Activated CD8-positive, alpha-beta memory T cell treated with anti-CD3 and anti-CD28 coated beads, Interleukin-2, amount 50 U/mL, for 48 hours (primary cell): ENCODE measurements at places on chromosomes 11 and 22.
A peak's percentile ranks its signal among the peaks of the same experiment; 100 is the strongest.

DNA sequence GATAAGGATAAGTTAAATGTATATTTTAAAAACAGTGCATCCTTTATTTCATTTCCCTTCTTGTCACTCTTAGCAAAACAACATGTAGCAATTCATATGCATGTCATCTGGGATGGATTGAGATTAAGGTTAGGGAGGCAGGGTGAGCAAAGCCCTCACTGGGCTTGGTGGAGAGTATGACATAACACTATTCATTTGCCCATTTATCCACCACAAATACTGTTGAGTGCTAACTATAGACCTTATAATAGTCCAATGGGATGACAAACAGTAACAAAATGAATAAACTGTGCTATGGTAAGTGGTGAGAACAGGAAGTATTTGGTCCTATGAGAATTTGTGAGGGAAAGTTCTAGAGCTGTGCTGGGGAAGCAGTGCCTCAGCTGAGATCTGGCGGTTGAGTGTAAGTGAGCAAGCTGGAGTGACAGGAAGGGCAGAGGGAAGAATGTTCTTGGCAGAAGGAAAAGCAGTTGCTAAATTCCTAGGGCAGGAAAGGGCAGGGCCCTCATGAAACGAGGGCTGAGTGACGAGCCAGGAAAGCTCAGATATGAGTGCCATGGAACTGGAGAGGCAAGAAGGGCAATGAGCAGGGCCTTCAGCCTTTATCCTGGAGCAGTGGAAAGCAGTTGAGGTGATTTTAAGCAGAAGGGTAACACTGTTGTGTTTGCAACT is 6.7 kb downstream of the HSD17B12 start:
- no peak for DNase-seq

DNA sequence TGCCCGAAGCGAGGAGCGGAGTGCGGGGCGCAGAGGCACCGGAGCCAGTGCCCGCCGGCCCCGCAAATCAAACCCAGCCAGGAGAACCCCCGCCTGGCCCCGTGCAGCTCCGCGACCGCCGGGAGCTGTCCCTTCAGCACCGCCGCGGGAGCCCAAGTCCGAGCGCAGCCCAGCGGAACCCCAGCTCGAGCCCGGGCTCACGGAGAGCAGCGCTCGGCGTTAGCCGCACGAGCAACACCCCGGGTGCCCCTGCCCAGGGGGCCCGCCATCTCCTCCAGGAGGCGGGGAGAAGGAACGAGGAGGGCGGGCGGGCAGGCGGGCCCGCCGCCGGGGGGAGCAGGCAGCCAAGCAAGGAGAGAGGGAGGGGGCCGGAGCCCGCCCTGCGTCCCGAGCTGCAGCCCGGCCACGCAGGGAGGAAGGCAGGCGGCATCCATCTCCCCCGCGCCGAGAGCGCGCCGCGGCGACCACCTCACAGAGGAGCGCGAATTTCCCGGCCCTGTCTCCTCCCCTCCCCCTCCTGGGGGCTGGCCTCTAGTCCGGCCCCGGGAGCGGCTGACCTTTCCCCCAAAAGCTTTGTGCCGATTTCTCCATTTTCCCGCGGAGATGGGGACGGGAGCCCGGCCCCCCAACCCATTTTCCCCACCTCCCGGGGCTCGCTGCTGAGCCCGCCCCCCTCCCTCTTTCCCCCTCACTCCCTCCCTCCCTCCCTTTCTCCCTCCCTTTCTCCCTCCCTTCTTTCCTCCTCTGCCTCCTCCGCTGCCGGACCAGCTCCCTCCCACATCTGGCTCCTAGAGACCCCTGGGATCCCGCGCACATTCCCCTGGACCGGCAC is 621 bp downstream of the KCNC1 start:
- peak; percentile 75 for DNase-seq

DNA sequence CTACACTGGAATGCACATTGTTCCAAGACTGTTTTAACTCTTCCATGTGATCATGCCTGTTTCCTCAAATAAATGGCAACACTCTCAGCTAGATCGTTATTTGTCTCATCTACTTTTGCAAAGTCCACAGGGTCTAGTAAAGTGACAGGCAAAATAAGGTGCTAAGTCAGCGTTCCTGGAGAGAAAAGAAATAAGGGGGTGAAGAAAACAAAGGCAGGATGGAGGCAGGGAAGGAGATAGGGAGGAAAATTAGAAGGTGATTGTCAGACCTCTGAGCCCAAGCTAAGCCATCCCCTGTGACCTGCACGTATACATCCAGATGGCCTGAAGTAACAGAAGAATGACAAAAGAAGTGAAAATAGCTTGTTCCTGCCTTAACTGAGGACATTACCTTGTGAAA is 132.1 kb downstream of the RAB38 start:
- DNase-seq = no peak

- no peak for DNase-seq
Measured at GRCh38 chr11:1163321-1163910, 5.7 kb downstream of the MUC5AC start.

DNA sequence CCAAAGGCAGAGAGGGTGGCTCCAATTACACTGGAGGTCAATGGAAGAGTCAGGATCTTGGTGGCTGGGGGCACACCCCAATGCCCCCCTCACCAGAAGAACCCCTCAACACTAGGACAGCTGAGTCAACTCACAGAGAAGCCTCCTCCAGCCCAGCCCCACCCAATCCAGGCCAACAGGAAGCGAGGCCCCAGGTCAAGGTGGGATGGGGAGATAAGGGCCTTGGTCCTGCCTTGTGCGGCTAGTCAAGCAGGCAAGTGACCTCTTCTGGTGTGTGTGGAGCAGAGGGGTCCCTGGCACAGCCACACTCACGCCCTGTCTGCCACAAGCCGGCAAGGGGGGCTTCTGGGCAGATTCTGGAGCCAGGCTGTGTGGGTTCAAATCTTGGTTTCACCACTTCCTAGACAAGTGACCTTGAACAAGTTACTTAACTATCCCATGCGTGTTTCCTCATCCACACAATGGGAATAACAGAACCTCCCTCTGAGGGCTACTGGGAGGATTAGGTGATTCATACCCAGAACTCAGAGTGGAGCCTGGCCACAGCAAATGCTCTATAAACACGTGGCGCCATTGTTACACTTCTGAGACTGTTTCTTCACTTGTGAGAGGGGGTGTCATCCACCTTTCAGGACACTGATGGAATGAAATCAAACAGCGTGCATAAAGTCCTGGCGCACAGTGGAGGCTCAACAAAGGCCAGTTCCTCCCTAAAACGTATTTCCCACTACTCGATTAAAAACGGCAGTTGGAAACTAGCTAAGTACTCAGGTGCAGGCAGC is 3.2 kb downstream of the TTLL12 start:
- no peak for DNase-seq

GRCh38 chr11:13052130-13052571 is 43.0 kb downstream of the RASSF10 start:
- DNase-seq = no peak

DNA sequence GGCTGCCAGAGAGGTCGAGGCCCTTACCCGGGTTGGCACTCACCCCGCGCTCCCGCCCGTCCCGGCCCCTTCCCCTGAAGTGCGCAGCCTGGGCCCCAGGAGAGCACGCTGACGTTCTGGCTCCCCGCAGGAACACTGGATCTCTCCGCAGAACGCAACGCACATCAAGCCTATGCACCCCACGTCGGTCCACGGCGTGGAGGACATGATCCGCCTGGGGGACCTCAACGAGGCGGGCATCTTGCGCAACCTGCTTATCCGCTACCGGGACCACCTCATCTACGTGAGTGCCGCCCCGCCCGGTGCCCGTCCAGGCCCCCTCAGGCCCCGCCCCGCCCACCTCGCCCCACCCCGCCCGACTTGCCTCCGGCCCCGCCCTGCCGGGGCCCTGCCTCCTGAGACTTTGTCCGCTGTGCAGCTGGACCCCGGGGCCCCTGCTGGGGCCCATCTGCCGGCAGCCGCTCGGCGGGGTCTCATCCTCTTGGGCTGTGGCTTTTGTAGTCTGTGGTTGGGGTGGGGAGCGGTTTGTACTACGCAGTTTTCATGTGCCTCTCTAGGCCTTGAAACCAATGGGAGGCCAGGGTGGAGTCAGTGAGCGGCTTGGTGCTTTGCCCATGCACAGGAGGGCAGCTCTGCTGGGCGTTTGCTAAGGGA is 19.7 kb downstream of the MYO7A start:
- peak; percentile 66 for DNase-seq

DNA sequence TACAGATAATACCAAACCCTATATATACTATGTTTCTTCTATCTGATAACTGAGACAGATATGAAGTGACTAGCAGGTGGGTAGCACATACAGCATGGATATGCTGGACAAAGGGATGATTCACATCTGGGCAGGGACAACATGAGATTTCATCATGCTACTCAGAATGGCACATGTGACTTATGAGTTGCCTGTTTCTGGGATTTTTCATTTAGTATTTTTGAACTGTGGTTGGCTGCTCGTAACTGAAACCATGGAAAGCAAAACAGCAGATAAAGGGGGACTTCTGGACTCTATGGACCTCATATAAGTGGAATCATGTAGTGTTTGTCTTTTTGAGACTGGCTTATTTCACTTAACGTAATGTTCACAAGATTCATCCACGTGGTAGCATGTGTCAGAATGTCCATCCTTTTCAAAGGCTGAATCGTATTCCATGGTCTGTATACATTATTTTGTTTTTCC is 883.0 kb downstream of the TBC1D22A start:
- no peak for DNase-seq

DNA sequence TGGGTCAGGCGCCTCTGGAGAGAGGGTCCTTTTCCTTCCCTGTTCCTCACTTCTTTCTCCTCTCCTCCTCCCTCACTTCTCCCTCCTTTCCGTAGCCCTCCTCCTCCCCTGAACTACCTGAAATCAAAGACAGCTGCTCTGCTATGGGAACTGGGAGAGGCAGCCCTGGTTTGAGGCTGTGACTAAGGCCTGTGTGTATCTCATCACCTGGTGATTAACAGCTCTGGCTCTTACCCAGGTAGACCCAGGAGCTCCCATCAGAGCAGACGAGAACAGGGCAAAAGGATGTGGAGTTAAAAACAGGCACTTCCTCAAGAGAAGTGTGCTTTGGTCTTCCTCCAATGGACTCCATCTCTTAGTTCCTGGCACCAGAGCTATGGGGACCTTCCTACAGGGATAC is 5.8 kb downstream of the ISX start:
- DNase-seq = no peak

- DNase-seq = no peak
Measured at GRCh38 chr11:112320668-112321067, 60.0 kb upstream of the PLET1 start.

GRCh38 chr22:42752230-42752746 is 31.6 kb upstream of the A4GALT start:
- no peak for DNase-seq

- DNase-seq = no peak
Measured at GRCh38 chr11:74577624-74578396, 14.6 kb upstream of the POLD3 start.

- DNase-seq = no peak
Measured at GRCh38 chr11:124884340-124884739, 13.3 kb downstream of the ROBO4 start.

- no peak for DNase-seq
Measured at GRCh38 chr22:42320443-42321416, 50.3 kb upstream of the TCF20 start.

DNA sequence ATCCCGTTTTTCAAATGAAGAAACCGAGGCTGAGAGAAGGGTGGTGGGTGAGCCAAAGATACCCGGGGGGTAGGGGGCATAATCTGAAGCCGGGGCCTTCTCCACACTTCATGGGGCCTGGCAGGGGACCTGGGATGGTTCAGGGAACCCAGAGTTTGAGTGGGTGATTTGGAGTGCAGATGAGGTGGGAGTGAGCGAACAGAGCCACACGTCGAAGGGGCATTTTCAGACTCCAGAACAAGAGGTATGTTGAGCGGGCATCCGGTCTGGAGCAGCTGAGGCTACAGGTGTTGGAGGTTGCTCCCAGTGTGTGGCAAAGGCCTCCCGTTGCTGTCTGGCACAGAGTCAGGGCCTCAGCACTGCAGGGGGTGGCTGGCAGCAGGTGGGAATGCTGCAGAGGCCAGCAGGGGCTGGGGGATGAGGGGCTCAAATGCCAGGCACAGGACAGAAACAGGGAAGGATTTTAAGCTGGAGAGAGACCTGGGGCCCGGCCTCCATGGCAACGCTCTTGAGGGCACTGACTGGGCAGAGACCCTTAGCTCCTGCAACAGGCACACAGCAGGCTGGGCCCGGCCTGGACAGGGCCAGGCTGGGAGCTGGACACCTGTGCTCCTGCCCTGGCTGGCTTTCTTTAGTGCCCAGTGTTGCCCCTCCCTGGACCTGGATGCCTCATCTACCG is 46.2 kb downstream of the WNT11 start:
- no peak for DNase-seq

- peak; percentile 58 for DNase-seq
Measured at GRCh38 chr11:117830674-117831351, 6.3 kb upstream of the FXYD2 start.

DNA sequence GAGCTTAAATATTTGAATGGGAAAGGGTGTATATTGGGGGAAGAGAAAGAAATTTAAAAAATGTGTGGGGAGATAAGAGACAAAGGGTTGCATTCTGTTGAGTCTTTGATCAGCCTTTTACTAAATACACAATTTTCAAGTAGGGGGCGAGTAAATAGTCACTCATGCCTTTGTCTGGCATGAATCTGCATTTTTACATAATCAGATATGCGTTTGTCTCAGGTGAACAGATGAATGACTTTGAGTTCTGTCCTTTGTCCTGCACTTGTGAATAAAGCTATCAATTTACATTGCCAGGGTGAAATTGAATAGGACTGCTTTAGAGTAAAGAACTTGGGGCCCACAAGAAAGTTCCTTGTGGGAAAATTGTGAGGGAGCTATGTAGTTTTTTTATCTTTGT is 523.6 kb upstream of the LUZP2 start:
- DNase-seq = no peak
